Heart left ventricle (tissue), 16 donors: ENCODE measurements at places on chromosomes 3 and 15. TPM values are rescaled to one million over a fixed set of nuclear protein-coding genes. Genes with fewer than 3 reads are reported as not detected.

GRCh38 chr15:58748852-58749531, 515 bp downstream of the ADAM10 start:
- no peaks in the 10 kb centered on the region for H3K27me3 ChIP-seq
- peaks cover 23% of the 10 kb centered on the region for H3K4me1 ChIP-seq
- DNase-seq: peak; percentile 65
- peak overlapping the region; percentile 91 for H3K4me3 ChIP-seq

GRCh38 chr3:179715582-179715981, 62.7 kb downstream of the USP13 start:
- no peak overlapping the region for H3K4me3 ChIP-seq
- H3K4me1 ChIP-seq: peaks cover 6% of the 10 kb centered on the region
- no peaks in the 10 kb centered on the region for H3K27me3 ChIP-seq
- no peak for DNase-seq
- H3K27ac ChIP-seq: no peak overlapping the region

- no peaks in the 10 kb centered on the region for H3K27me3 ChIP-seq
- no peaks in the 10 kb centered on the region for H3K36me3 ChIP-seq
- H3K27ac ChIP-seq: no peak overlapping the region
- no peak for DNase-seq
Observed at GRCh38 chr3:194251891-194252560, 99.1 kb downstream of the CPN2 start.

DNA sequence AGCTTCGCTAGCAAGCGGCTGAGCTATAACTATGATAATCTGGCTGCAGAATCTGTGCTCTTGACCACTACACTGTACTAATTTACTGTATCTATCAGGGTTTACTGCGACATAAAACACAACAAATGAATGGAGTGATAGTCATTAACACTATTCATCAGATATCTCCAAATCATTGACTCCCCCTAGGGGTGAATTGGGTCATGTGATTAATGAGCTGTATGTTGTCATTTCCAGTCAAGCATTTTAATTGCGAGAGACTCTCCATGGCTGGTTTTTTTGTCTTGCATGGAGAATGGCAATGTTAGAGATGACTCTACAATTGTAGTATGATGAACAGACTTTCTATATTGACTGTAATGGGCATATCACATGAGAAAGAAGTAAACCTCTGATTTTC, 10.5 kb upstream of the TM4SF18 start:
- no peak for DNase-seq
- no peaks in the 10 kb centered on the region for H3K36me3 ChIP-seq
- H3K27ac ChIP-seq: no peak overlapping the region
- H3K4me1 ChIP-seq: peaks cover 26% of the 10 kb centered on the region

GRCh38 chr3:19206540-19206939, 58.2 kb downstream of the KCNH8 start:
- no peaks in the 10 kb centered on the region for H3K4me1 ChIP-seq
- no peak for DNase-seq
- H3K27ac ChIP-seq: no peak overlapping the region
- no peaks in the 10 kb centered on the region for H3K36me3 ChIP-seq
- H3K4me3 ChIP-seq: no peak overlapping the region

DNA sequence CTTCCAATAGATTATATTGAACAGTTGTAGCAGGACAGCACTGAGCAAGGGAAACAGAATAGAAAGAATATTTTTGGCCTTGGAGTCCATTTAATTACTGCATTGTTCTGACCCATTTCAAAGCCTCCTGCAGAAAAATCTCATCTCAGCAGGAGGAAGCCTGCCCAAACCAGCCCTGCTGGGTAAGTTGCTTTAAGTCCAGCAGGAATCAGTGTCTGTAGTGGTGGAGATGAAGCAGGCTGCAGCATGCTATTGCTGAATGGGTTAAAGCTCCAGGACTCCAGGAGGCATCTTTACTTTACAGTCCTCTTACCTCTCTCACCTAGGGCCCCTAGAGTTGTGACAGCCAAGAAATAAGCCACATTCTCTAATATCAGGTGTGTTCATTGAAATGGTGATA, 380.3 kb upstream of the THBS1 start:
- no peaks in the 10 kb centered on the region for H3K36me3 ChIP-seq
- no peak overlapping the region for H3K27ac ChIP-seq
- no peak for DNase-seq
- no peaks in the 10 kb centered on the region for H3K4me1 ChIP-seq

DNA sequence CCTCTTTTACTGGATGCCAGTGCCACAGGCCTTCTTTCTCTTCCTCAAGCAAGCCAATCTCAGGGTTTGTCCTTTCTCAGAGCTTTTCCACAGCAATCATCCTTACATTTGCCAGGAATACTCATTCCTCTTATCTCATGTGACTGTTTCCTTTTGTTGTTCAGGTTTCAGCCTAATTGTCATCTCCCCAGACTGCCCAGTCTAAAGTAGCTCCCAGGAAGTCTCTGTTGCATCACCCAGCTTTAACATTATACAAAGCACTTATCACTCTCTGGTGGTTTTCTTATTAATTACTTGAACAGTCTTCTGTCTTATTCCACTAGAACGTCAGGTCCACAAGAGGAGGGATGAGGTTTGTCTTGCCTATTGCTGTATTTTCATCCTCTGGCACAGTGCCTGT, 65.8 kb downstream of the CADPS start:
- DNase-seq: no peak
- H3K4me1 ChIP-seq: no peaks in the 10 kb centered on the region
- no peaks in the 10 kb centered on the region for H3K36me3 ChIP-seq

DNA sequence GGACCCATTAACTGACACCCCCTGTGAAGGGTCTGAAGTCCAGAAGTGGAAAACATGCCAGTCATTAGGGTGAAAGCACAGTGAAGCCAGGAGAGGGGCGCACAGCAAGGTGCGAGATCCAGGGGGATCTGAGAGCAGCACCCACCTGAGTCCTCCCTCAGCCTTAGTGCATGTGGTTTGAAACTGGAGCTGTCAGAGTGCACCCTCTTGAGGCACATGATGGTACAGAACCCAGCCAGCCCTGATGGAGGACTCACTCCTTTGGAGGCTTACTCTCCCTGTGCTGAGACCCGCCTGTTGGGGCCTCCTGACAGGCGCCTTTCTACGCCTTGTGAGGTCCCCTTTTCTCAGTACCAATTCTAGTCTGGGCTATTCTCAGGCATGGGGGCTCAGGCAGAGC, 77.8 kb downstream of the IL20RB start:
- no peaks in the 10 kb centered on the region for H3K36me3 ChIP-seq
- H3K27ac ChIP-seq: no peak overlapping the region
- H3K4me1 ChIP-seq: peaks cover 5% of the 10 kb centered on the region
- no peak overlapping the region for H3K4me3 ChIP-seq
- no peak for DNase-seq
- H3K27me3 ChIP-seq: no peaks in the 10 kb centered on the region

- H3K27ac ChIP-seq: no peak overlapping the region
- no peaks in the 10 kb centered on the region for H3K36me3 ChIP-seq
- DNase-seq: no peak
- H3K4me1 ChIP-seq: no peaks in the 10 kb centered on the region
- no peaks in the 10 kb centered on the region for H3K27me3 ChIP-seq
- H3K4me3 ChIP-seq: no peak overlapping the region
Observed at GRCh38 chr15:67380921-67381320, 126.3 kb downstream of the IQCH start.

Gene ILDR1
- not detected for total RNA-seq

Gene EPHB1
- total RNA-seq: 1.1 TPM

Gene ZDHHC19
- total RNA-seq: not detected

Gene IGF2BP2
- total RNA-seq: 17.5 TPM

Gene TWF2
- 102 TPM for total RNA-seq

Gene SEC22C
- total RNA-seq: 25.4 TPM

Gene KNG1
- total RNA-seq: not detected

Gene PP2D1
- total RNA-seq: not detected

Gene PRRT3
- total RNA-seq: 0.81 TPM

Gene TMEM40
- 3.8 TPM for total RNA-seq

Gene ZKSCAN7
- 3.2 TPM for total RNA-seq
